ENCODE measurements at places on chromosomes 2 and 18.

- no peak for DNase-seq
Observed at GRCh38 chr2:6676776-6677175, 188.9 kb downstream of the CMPK2 start.

DNA sequence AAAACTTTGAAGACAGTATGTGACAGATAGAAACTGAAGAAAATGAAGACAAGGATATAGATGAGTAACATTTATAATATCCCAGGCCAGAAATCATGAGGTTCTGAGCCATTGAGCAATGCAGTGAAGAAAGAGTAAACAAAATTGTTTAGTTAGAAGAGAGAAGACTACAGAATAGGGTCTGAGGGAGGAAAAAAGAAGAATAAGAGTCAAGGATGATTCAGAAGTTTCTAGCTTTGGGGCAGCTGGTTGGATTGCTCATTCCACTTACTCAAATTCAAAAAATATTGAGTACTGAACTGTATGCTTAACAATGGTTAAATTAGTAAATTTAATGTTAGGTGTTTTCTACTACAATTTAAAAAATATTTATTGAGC, 155.0 kb upstream of the OTX1 start:
- DNase-seq: no peak

GRCh38 chr18:27954226-27954625, 222.7 kb downstream of the CDH2 start:
- no peak for DNase-seq

- DNase-seq: no peak
Observed at GRCh38 chr2:22037274-22037673, 913.5 kb downstream of the TDRD15 start.

DNA sequence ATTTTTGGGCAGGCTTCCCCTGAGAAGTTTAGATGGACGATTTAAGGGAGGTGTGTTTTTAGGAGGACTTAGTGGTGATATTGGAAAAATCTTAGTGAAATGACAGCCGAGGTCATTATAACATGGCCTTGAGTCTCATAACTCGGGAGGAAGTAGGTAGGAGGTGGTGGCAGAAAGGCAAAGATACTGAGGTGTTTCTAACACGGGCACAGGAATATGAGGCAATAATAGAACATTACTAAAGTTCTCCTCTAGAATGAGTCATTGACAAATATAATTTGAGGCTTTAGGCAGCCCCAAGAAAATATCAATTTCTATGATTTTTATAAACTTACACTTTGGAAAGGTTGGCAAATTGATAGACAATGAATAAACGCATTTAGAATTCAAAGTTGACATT, 146.1 kb upstream of the ZEB2 start:
- no peak for DNase-seq

DNA sequence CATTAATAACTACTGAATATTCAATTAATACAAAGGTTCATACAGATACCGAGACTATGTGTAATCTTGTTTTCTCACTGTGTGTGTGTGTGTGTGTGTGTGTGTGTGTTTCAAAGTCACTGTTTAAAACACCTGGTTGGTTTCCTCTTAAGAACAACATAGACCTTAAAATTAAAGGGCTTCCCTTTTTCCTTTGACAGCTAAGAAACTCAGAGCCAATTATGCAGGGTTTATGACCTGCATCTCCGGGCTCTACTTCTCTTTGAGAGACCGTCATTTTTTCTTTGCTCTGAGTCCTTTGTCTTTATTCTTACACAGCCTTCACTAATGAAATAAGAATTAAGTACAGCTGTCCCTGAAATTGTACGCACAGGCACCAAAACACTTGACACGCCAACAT, 145.6 kb downstream of the HDAC4 start:
- DNase-seq: no peak

DNA sequence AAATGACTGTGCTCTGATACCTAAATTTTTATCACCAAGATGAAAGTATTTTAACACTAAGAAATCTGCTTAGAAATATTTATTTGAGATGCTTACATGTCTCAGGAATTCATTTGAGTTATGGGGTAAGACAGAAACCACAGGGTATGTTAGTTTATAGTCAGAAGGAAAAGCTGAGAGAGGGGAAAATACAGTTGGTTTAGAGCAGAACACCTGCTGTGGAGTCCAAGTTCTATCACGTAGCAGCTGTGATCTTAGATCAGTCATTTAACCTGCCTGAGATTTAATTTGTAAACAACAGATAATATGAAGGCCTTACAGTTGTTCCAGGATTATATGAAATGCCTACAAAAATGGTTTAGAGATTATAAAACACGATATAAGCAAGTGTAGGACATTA, 29.0 kb downstream of the PDE6D start:
- DNase-seq: no peak

DNA sequence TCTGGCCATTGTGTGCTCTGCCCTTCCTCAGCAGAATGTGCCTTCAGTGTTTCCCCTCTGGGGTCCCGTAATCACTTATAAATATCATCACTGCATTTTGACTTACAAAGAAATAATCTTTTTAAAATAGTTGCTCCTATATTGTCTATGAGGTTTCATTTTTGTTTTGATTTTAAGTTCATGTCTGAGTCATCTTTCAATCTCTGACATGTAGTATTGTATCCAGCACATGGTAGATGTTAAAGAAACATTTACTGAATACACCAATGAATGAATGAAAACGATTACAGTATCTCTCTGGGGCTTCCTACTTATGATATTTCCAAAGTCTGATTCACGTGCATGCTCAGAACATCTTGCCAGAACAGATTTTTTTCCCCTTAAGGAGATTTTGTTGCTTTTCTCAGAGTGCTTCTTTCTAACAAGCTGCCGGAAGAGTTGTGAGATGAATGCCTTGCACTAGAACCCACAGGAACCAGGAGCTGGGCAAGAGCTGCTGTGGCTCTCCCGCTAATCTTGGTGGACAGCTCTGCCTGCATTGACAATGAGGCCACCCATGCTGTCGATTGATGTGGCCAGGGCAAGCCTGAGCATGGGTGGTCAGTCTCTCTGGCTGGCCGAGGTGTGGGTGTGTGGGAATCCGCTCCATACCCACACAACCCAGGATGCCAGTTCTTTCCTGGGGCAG, 199.4 kb downstream of the CYRIA start:
- DNase-seq: no peak

GRCh38 chr18:63317556-63317946, 2.0 kb downstream of the BCL2 start:
- no peak for DNase-seq

DNA sequence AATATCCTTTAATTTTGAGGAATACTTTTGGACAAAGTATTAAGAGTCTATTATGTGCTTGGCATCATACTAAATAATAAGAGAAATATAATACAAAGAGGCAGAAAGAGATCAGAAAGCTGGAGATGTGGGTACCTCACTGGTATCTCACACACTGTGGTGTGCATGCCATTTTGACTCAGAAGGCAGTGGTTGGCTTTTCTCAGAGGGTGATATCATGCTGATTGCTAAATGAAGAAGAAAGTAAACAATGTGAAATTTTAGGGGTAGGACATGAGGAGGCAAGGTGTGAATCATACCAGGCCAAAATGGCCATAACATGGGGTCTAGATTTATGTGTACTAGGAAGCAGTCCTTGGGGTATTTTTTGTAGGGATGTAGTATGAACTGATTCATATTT, 16.6 kb upstream of the SPOPL start:
- DNase-seq: no peak

DNA sequence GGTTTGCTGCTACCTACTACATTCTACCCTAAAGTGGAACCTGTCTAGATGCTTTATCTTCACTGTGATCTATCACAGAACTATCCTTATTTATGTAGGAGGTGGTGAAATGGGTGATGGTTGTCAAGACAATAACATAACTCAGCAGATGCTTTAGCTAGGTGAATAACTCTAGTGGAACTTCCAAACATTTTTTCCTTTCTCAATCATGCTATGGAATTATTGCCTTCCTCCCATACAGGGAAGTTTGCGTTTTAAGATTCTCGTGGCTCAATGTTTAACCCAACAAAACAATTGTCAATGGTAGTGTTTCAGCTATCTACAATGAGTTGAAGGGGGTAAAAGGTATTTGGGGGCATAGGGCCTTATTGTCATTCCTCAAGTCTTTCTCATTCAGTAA, 82.6 kb upstream of the GLI2 start:
- DNase-seq: no peak

DNA sequence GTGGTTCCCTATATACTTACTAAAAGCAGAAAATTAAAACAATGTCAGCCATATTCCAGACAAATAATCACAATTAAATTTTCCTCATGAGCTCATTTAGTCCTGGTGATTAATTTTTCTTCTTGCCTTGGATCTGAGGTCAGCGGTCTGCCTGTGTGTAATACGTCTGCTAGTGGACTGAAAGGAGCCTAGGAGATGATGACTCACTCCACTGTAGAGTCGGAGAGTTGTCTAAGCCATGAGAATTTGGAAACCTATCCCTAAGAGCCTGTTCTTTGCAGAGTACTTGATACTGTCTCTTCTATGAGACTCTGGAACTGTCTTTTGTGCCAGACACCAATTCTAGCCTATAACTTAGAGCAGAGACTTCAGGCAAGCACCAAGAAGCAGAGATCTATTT, 94.2 kb upstream of the RAB27B start:
- no peak for DNase-seq

DNA sequence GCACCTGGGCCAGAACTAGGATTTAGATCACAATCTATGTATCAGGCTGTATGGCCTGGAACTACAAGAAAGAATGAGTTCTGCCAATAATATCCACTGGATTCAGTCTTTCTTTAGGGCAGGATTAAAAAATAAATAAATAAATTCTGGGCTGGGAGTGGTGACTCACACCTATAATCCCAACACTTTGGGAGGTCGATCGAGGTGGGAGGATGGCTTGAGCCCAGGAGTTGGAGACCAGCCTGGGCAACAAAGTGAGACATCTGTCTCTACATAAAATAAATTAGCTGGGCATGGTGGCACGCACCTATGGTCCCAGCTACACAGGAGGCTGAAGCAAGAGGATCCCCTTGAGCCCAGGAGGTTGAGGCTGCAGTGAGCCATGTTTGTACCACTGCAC, 8.1 kb downstream of the AMMECR1L start:
- DNase-seq: no peak

All from GM18507 (cell line).